ENCODE measurements at places on chromosomes 13 and 19.

DNA sequence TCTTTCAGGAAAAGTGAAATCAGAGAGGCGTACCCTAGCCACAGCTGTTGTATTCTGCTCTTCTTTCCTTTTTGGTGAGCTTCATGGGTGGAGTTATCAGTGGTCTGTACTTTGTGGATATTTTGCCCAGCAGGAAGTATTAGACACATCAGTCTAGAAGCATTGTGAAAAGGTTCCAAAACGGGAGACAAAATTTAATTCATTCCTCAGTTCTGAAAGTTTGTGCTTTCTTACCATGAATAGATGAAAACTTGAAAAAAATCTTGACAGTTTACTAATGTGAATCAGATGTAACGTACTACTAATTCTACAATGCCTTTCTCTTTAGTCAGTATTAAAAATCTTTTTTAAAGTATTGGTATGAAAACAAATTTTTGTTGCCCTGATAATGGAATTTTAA, 116.8 kb downstream of the DNAJC3 start:
- DNase-seq, result no peak

GRCh38 chr13:101919541-101920181, 467.2 kb downstream of the ITGBL1 start:
- DNase-seq, result no peak

- no peak for DNase-seq
These were observed 46.8 kb downstream of the TEX26 start for GRCh38 chr13:30978981-30979956.

DNA sequence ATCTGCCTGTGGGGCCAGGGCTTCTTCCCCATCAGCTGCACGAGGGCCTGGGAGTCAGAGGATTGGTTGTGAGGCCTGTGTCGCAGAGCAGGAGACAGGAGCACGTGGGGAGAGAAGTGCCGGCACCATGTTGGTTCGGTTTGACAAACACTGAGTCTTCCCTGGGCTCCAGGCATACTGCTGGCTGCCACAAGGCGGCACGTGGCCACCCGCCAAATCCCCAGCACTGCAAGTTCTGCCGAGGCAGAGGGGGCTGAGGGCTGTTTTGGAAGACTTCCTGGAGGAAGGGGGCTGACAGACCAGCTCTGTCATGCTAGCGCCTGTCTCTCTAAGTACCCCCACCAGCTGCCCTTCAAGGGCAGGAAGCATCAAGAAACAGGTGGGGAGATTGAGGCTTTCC, 9.5 kb downstream of the SHANK1 start:
- no peak for DNase-seq

GRCh38 chr13:22077764-22078163, 406.9 kb downstream of the FGF9 start:
- no peak for DNase-seq

DNA sequence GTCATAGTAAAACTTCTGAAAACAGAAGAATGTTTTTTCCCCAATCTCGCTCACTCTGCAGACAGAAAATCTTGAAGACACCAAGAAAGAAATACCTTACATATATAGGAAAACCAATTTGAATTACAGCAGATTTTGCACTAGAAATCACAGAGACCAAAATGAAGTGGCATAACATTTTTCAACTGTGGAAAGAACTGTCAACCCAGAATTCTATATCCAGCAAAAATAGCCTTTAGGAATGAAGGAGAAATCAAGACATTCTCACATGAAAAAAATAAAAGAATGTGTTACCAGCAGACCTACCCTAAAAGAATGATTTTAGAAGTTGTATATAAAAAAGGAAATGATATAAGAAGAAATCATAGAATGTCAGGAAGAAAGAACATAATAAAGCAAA, 28.7 kb downstream of the CCDC122 start:
- no peak for DNase-seq

- DNase-seq, result no peak
These were observed 263.9 kb downstream of the MZT1 start for GRCh38 chr13:72463561-72463960.

- peak; percentile 43 for DNase-seq
These were observed 6.5 kb downstream of the KCTD4 start for GRCh38 chr13:45194081-45194939.

DNA sequence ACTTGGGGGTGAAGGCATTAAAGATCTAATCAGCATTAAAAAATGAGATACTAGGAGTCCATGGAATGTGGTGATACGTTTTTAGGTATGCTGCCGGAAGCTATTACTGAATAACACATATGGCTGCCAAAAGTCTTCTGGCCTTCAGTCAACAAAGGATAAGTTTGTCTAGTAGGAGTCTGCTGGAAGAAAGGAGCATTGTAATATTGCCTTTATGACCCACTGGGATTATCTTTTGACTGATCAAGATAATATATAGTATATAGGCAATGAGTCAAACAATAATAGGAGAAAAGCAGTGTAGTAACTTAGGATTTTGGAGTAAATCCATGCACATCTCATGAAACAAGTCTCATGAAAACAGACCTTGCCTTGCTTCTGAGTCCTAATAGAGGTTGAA, 295.4 kb downstream of the SLITRK6 start:
- DNase-seq, result no peak

DNA sequence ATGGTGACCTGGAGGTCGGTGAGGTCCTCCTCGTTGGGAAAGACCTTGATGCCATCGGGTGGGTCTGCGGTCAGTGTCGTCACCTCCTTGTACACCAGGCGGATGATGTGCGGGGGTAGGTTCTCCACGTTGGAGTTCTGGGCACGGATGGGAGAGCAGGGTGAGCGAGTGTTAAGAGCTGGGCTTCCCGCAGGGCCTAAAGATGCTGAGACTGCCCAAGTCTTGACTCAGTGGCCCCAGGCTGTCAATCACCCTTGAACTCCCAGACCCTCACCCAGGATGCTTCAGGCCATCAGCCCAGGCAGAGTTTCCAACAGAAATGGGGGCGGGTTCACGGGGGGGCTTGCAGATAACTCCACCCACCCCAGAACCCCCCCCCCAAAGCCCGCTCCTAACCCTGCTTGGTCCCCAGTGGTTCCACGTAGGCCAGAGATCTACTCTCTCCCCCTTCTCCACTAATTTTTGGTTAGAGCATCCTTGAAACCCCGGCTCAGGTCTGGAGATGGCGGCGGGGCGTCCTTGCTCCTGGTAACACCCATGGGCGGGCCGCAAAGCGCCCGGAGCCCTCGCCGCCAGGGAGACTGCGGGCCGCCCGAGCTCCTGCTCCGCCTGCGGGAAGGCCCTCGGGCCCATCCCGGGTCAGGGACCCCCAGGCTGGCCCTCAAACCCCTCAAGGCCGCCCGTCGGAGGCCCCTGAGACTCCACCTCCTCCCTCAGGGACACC, 600 bp downstream of the UBE2S start:
- DNase-seq, result no peak

GRCh38 chr13:84497613-84498012, 615.3 kb upstream of the SLITRK1 start:
- no peak for DNase-seq

DNA sequence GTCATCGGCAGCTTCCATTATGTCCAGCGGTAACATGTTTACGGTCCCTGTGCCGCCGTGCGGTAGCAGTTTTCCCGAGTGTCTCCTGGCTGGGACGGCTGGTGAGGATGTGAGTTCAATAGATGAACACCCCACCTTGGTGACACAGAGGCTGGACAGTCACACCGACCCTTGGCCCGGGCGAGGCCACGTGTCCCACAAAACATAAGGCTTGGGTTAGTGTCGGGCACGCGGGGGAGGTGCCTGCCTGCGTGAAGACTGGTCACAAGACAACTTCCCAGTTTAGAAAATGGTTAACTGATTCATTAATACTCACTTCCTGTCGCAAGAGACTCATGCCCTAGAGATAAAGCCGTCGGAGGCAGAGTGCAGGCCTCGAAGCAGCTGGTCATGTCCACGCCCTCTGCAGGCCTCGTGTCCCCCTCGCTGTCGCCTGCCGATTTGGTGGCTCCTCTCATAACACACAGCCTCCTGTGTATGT, 17.2 kb downstream of the RASA3 start:
- DNase-seq, result no peak

DNA sequence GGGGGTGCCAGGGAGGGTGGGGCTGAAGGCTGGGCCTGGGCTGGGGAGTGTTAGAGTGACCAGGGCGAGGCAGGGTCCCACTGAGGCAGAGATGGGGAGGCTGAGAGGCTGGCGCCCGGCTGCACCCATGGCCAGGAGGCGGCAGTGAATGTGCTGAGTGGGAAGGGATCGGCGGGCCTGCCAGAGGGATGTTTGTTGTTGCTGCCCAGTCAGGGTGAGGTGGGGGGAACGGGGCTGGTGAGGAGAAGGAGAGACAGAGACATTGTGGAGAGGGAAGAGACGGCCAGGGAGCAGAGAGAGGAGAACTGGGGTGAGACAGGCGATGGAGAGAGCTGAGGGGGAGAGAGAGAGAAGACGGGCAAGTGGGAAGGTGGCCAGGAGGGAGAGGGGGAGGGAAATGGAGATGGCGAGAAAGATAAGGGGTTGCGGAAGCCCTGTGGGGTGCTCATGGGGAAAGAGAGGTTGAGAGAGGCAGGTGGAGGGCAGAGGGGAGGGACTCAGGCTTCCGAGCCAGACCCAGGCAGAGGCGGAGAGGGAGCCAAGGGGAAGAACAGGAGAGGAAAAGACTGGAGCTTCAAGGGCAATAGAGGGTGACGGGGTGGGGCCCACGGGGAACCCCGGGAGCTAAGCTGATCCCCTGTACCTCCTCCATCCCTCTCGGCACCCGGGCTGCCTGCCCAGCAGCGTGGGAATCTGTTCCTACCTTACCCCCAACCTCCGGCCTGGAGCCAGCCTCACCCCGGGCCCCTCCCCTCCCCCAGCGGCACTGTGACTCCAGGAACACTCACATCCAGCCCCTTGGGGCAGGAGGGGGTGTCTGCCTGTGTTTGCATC, 690 bp upstream of the B3GNT8 start:
- peak; percentile 30 for DNase-seq

DNA sequence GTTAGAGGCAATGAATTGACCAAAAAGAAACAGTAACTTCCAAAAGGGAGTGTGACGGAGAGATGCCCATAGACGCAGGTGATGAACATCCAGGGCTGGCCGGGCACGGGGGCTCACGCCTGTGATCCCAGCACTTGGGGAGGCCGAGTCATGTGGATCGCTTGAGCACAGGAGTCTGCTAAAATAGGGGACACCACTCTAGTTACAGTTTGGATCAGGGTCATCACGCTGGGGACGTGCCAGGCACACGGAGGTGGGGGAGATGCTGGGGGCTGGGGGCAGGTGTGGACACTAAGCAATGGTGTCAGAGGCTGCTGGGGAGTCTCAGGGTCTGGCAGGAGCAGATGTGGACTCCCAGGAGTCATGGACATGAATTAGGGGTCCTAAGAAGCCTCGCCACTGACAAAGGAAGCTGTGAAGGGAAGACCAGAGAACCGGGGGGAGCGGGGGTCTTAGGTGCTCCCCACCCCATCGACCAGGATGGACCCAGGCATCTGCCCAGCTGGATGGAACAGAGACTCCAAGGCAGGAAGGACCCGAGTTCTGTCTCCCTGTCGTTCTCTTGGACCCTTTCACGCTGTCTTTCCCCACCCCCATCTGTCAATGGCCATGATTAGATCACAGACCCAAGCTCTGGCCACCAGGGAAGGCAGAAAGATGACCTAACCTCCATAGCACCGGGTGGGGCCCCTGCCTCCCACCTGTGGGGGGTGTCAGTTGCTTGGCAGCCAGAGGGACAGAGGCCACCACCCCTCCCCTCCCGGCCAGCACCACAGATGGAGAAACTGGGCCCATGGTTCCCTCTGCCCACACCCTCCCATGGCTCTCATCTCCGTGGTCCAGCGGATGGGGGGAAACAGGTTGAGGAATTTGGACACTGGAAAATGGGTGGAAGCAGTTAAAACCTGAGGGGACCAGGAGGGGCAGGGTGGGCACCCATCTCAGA, 19.6 kb downstream of the CCDC8 start:
- DNase-seq, result no peak

DNA sequence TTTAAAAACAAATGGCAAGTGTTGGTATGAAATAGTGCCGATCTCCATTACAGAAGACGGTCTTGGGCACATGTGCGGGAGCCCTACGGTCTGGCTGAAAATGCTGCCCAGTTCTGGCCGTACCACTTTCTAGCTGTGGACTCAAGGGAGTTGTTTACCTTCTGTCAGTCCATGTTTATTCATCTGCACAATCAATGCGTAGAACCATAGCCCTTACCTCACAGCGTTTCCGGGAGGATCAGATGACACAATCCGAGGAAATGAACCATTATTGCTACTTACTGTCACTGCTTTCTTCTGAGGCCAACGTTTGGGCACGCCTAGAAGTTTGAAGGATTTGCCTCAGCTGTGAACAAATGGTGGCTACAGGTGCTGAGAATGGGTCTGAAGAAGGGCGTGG, 31.2 kb downstream of the GADD45B start:
- DNase-seq, result no peak

GRCh38 chr19:14059093-14059480, 2.8 kb downstream of the PALM3 start:
- no peak for DNase-seq

GRCh38 chr13:101013245-101013644, 338.6 kb upstream of the TMTC4 start:
- DNase-seq, result no peak

GRCh38 chr19:46186101-46186716, 38.2 kb downstream of the IGFL2 start:
- no peak for DNase-seq

- DNase-seq, result no peak
These were observed 20.1 kb upstream of the ESD start for GRCh38 chr13:46817095-46817494.

GRCh38 chr19:3653865-3654513, 27.4 kb upstream of the CACTIN start:
- no peak for DNase-seq

DNA sequence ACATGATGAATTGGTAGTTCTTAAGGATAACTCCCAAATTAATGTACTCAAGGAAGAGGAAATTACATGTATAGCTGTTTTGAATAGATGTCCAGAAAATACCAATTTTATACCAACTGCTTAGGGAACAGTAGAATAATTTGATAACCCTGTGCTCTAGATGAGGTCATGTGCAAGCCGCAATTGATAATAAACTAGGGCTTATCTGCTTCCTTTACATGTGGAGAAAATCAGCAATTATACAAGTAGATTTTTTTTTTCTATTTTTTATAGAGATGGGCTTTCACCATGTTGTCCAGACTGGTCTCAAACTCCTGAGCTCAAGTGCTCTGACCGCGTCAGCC, 9.3 kb downstream of the TPT1 start:
- DNase-seq, result no peak
